ENCODE measurements at places on chromosomes 2 and 18. TPM values are rescaled to one million over a fixed set of nuclear protein-coding genes. Genes with fewer than 3 reads are reported as not detected.
A peak's percentile ranks its signal among the peaks of the same experiment; 100 is the strongest.

THSD7B gene
- 0.14 TPM for total RNA-seq

PAX3 gene
- total RNA-seq = not detected

ESPNL gene
- total RNA-seq = 0.07 TPM

SH2D6 gene
- 0.64 TPM for total RNA-seq

AQP12A gene
- not detected for total RNA-seq

SP3 gene
- 58.8 TPM for total RNA-seq

FAP gene
- 1.3 TPM for total RNA-seq

CGREF1 gene
- 1.8 TPM for total RNA-seq

DCDC2C gene
- total RNA-seq = not detected

GRCh38 chr2:43718530-43719124 lies 42.4 kb upstream of the C1GALT1C1L start:
- H3K4me3 ChIP-seq = no peak overlapping the region
- H3K27ac ChIP-seq = no peak overlapping the region
- no peaks in the 10 kb centered on the region for H3K4me1 ChIP-seq
- no peak for DNase-seq
- H3K27me3 ChIP-seq = no peaks in the 10 kb centered on the region
- H3K36me3 ChIP-seq = no peaks in the 10 kb centered on the region

DNA sequence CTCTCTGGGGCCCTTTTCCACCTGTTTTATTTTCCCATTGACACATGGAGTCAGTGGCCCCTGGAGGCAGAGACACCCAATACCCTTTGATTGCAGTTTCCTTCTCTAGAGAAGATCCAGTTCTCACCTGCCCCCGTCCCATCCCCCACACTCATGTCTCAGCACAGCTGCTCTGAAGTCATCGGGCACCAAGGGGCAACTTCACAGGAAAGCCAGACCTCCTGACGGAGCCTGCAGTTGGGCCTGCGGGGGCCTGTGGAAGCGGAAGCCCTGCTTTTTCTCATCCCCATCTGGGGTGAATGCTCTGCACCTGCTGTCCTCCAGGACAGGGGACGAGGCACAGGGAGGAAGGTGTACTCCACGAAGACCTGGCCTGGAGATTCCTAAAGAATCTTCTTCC lies 308.3 kb upstream of the EPAS1 start:
- H3K27me3 ChIP-seq = no peaks in the 10 kb centered on the region
- H3K4me3 ChIP-seq = no peak overlapping the region
- no peak for DNase-seq
- peaks cover 19% of the 10 kb centered on the region for H3K4me1 ChIP-seq

DNA sequence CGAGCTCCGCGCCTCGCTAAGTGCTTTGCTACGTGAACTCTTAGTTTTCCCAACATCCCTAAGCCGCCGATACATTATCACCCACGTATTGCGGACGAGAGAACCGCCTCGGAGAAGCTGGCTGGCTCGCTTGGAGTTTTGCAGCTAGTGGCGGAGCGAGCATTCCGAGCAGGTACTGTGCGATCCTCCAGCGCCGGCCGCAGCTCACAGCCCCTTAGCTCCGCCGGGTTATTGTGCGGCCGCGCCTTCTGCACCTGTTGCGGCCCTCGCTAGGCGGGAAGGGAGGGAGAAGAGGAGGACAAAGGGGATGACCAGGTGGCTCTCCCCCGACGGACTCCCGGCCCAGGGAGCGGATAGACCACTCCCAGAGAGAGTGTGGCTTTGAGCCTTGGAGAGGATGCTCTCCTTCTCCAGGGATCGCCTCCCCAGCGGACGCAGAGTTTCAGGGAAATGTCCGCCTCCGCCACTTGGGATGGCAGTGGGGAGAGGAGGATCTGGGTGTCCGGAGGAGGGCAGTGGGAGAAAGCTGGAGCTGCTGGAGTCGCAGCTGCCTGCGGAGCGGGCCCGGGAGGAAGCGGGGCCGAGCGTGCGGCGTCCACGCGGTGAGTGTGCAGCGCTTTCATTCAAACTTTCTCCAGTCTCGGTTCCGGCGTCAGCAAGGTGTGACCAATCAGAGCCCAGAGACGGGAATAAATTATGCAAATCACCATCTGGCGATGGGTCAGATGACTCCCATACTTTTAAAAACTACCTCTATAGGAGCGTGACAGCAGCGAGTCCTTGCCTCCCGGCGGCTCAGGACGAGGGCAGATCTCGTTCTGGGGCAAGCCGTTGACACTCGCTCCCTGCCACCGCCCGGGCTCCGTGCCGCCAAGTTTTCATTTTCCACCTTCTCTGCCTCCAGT lies at the start of gene LIPG:
Gene LIPG, plus strand, starts transcription at position 769 of the 905 bp plus-strand sequence. CDS start 252 bp downstream, outside the sequence.
- no peaks in the 10 kb centered on the region for H3K36me3 ChIP-seq
- peak; percentile 83 for DNase-seq
- peaks cover 16% of the 10 kb centered on the region for H3K27me3 ChIP-seq
- no peak within 1 kb of the TSS for H3K27ac ChIP-seq
- peaks cover 37% of the 10 kb centered on the region for H3K4me1 ChIP-seq
- H3K4me3 ChIP-seq = peak within 1 kb of the TSS; percentile 60

- H3K27ac ChIP-seq = no peak overlapping the region
- no peak overlapping the region for H3K4me3 ChIP-seq
- no peaks in the 10 kb centered on the region for H3K27me3 ChIP-seq
- DNase-seq = no peak
- no peaks in the 10 kb centered on the region for H3K36me3 ChIP-seq
These were observed 17.9 kb downstream of the MFSD6 start for GRCh38 chr2:190425883-190426658.

DNA sequence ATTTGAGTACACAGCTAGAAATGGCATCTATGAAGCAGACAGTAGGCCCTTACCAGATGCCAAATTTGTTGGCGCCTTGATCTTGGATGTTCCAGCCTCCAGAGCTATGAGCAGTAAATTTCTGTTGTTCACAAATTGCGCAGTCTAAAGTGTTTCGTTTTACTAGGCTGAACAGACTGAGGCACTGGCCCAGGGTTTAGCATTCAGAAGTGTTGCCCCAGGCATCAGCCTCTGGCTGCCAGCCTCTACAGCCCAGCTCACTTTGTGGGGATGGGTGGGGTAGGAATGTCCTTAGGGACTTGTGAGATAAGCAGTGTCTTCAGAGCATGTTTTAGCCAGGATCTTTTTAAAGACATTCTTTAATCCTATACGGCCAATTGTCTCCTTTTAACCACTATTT lies 51.5 kb upstream of the MGAT5 start:
- no peaks in the 10 kb centered on the region for H3K36me3 ChIP-seq
- H3K27me3 ChIP-seq = no peaks in the 10 kb centered on the region
- no peak for DNase-seq
- H3K4me3 ChIP-seq = no peak overlapping the region
- H3K27ac ChIP-seq = no peak overlapping the region

DNA sequence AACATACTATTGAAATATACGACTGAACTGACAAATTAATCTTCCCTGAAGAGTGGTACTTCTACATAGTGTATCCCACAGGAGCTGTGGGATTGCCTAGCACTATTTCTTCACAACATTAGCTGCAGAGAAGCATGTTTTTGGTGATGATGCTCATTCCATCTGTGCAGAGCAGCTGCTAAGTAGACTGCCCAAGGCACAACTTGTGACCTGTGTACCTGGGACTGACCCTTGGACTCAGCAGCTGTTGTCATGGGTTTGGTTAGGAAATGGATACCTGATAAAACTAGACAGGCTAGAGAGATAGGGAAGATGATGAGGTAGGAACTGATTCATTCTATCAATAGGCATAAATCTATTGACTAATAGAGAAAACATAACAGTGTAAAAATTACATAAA lies 1204.0 kb downstream of the DSC3 start:
- H3K4me3 ChIP-seq = no peak overlapping the region
- no peaks in the 10 kb centered on the region for H3K4me1 ChIP-seq
- no peak overlapping the region for H3K27ac ChIP-seq
- DNase-seq = no peak

DNA sequence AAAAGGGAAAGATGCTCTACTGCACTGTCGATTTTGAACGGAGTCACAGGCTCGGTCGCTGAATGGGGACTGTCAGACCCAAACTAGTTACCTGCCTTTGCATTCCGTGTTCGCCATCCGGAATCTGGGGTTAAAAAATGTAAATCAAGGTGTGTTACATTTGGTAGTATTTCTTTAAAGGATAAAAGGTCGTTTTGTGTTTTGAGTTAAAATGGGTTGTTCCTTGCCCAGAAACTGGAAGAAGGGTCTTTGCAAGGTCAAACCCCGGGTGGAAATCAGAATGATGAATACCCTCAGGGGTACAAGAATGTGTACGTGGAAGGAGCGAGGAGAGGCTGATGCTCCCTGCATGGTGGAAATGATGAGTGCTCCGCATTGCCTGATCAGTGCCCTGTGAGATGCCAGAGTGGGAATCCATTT lies 1.0 kb downstream of the VSNL1 start:
- no peak overlapping the region for H3K27ac ChIP-seq
- peak overlapping the region; percentile 94 for H3K4me3 ChIP-seq
- H3K27me3 ChIP-seq = no peaks in the 10 kb centered on the region
- peaks cover 32% of the 10 kb centered on the region for H3K4me1 ChIP-seq
- no peaks in the 10 kb centered on the region for H3K36me3 ChIP-seq

- no peaks in the 10 kb centered on the region for H3K4me1 ChIP-seq
- H3K27me3 ChIP-seq = no peaks in the 10 kb centered on the region
- no peak overlapping the region for H3K27ac ChIP-seq
- no peak for DNase-seq
- no peak overlapping the region for H3K4me3 ChIP-seq
These were observed 77.4 kb downstream of the CUL3 start for GRCh38 chr2:224507789-224508188.

DNA sequence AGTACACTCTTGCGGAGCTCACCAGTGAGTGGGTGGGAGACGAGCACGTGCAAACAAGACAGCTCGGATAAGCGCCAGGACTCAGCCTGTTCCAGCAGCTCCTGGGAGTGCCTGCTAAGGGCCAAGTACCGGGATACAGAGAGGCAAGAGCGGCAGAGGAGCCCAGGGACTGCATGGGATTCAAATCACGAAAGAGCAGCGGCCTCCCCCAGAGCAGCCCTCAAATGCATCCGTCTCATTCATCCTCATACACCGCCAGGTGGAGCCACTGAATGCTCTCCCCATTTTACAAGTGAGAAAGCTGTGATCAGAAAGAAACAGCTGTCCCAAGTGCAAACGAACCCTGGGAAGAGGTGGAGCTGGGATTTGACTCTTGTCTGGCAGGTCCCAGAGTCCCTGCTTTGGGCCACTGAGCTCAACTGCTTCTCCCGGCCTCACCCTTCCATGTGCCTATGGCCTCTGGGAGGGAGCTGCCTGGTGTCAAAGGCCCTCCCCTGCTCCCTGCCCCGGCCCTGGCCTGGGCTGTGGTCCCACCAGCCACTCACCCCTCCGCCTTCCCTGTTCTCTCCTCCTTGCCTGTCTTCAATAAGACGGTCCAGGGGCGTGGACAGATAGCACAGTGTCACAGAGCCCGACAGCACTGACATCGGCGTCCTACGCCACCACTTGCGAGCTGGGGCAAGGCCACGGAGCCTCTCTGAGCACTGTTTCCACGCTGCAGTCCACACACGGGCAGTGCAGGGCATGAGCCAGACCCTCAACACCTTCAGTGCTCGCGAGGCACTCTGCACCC lies 72.8 kb upstream of the TAF1B start:
- peak; percentile 61 for DNase-seq
- no peaks in the 10 kb centered on the region for H3K27me3 ChIP-seq
- H3K4me1 ChIP-seq = peaks cover 33% of the 10 kb centered on the region

DNA sequence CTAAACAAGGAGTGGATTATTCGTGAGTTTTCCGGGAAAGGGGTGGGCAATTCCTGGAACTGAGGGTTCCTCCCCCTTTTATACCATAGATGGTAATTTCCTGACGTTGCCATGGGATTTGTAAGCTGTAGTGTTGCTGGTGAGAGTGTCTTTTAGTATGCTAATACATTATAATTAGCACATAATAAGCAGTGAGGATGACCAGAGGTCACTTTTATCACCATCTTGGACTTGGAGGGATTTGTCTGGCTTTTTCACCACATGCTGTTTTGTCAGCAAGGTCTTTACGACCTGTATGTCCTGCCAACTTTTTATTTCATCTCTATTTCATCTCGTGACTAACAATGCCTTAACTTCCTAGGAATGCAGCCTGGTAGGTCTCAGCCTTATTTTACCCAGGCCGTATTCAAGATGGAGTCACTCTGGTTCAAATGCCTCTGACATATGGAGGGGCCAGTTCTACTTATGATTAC lies 124.8 kb upstream of the B3GNT2 start:
- H3K4me3 ChIP-seq = no peak overlapping the region
- no peaks in the 10 kb centered on the region for H3K36me3 ChIP-seq
- H3K27me3 ChIP-seq = no peaks in the 10 kb centered on the region
- H3K27ac ChIP-seq = no peak overlapping the region
- H3K4me1 ChIP-seq = no peaks in the 10 kb centered on the region

GRCh38 chr2:239159476-239159911 lies 241.3 kb downstream of the HDAC4 start:
- H3K4me3 ChIP-seq = no peak overlapping the region
- no peaks in the 10 kb centered on the region for H3K36me3 ChIP-seq
- H3K27ac ChIP-seq = no peak overlapping the region

GRCh38 chr2:21643180-21643579 lies 519.4 kb downstream of the TDRD15 start:
- peak; percentile 2 for DNase-seq
- H3K27me3 ChIP-seq = no peaks in the 10 kb centered on the region
- no peaks in the 10 kb centered on the region for H3K4me1 ChIP-seq
- H3K4me3 ChIP-seq = no peak overlapping the region
- H3K27ac ChIP-seq = peak overlapping the region; percentile 34

DNA sequence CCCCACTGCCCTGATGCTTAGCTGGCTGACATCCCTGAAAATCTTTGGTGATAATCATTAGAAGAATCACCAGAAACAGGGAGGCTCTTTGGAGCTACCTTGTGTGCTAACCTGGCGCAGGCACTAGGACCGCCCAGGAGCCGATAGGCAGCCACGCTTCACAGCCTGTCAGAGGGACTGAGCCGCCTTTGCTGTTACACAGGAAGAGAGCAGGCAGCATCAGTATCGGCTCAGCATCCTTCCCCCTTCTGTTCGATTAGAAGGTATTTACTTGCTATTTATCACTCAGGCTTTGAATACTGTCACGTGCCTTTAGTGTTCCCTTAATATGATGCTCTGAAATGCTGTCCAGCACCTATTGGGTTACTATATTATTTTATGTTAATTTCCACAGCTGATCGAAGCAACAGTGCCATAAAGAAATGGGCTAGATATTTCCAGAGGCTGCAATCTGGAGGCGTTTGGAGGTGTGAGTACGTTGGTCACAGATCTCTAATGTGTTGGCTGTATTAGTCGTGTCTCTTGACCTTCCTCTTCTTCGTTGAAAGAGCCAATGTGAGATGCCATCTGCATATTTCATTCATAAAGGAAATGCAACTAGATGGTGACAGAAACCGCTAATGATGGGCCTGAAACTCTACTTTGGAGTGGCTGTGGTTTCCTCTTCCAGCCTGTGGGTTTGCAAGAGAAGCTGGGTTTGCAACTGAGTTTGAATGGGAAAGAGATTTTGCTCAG lies 110.4 kb upstream of the RAB27B start:
- no peaks in the 10 kb centered on the region for H3K27me3 ChIP-seq
- peak overlapping the region; percentile 40 for H3K4me3 ChIP-seq
- H3K36me3 ChIP-seq = no peaks in the 10 kb centered on the region
- no peak overlapping the region for H3K27ac ChIP-seq
- peak; percentile 35 for DNase-seq

DNA sequence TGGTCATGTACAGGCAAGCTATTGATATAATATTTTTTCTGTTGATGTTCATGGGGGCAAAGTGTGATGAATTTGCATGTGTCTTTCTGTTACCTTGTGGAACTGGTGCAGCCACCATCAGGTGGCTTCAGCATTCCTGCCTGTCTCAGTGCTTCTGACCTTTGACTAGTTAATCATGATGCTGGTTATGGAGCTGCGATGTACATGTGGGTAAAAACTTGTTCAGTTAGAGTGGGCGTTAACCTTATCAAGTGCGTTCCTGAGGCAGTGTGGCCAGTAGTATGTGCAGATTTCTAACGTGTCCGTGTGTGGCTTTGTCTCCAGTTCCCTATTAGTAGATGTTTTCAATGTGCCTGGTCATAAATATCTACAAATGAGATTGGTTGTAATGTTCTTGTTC lies 127.4 kb upstream of the ZSWIM2 start:
- H3K27me3 ChIP-seq = no peaks in the 10 kb centered on the region
- no peaks in the 10 kb centered on the region for H3K36me3 ChIP-seq
- no peaks in the 10 kb centered on the region for H3K4me1 ChIP-seq
- no peak overlapping the region for H3K27ac ChIP-seq
- no peak overlapping the region for H3K4me3 ChIP-seq

Measured in astrocyte (in vitro differentiated cells and primary cell).